ENCODE measurements at places on chromosomes 11 and 22.
A peak's percentile ranks its signal among the peaks of the same experiment; 100 is the strongest.

DNA sequence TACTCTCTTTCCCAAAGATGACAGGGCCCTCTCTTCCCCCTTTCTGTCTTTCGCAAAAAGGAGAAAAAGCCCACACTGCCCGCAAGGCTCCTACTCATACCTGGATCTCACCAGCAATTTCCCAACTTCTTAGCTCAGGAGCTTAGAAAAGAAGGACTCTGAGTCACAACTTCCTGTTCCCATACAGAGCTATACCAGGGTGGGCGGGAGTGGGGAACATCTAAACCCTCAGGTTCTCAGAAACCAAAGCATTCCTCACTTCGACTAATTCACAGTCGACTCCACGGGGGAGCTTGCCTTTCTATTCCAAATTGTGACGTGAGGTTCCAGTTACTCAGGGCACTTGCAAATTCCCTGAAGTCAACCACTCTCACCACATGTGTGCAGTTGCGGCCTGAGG lies 61.9 kb downstream of the MTNR1B start:
- DNase-seq = no peak

DNA sequence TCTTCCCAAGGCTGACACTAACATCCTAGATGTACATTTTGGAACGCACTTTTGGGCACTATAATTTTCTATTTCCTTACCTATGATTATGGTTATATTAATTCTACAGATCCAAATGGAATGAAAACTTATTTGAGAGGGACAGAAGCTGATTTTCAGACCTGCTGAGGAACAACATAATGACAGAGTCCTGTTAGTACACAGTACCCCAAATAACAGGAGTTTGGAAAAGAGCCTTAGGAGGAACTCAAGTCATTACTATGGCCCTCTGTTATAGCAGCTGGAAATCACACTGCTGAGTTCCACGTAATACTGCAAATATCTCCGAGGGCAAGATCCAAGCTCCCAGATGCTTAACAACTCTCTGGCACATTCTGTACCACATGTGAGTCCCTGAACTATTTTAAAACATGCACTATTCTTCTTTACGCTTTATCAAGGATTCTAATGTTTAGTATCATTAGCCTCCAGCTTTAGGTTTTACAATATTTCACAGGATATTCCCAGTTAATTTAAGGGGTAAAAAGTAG lies 1027.7 kb upstream of the CCDC90B start:
- DNase-seq = no peak

GRCh38 chr11:59560290-59560701 lies 49.0 kb downstream of the OR4D9 start:
- peak; percentile 52 for DNase-seq

- no peak for DNase-seq
Observed at GRCh38 chr11:23919455-23919854, 577.4 kb upstream of the LUZP2 start.

- DNase-seq = no peak
Observed at GRCh38 chr22:34475886-34476285, 555.6 kb upstream of the LARGE1 start.
